ENCODE measurements at places on chromosomes 7 and 10. TPM values are rescaled to one million over a fixed set of nuclear protein-coding genes. Genes with fewer than 3 reads are reported as not detected.

DNA sequence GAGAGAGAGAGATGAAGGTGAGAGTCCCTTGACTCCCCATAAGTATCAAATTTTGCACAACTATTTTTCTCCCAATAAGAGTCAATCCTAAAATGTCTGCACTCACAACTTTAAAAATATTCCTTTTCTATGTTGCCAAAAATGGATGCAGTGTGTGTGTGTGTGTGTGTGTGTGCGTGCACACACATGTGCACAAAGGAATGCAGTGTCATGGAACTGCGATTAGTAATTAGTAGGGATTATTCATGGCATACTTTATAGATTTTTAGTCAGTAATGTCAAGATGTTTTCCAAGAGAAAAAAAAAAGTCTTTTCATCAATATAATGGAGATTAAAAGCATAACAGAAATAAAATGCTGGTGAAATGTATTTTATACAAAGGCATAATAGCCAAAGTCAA, 179.1 kb upstream of the LRRTM3 start:
- DNase-seq = no peak

DNA sequence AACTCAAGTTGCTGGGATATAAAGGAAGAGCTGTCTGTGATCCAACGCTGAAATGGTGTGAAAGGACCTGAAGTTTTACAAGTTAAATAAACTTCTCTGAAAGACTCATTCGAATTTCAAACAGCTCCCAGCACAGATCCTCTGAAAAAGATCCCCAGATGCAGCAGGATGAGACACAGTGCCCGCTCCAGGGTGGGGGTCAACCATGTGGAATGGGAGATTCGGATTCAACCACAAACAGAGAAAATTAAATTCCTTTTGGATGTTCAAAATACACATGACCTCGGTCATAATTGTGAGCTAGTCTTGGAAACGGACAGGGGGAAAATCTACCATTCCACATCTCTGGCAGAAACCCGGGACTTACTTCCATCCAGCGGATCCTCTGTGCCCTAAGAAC, 119.6 kb downstream of the PRKAG2 start:
- no peak for DNase-seq

DNA sequence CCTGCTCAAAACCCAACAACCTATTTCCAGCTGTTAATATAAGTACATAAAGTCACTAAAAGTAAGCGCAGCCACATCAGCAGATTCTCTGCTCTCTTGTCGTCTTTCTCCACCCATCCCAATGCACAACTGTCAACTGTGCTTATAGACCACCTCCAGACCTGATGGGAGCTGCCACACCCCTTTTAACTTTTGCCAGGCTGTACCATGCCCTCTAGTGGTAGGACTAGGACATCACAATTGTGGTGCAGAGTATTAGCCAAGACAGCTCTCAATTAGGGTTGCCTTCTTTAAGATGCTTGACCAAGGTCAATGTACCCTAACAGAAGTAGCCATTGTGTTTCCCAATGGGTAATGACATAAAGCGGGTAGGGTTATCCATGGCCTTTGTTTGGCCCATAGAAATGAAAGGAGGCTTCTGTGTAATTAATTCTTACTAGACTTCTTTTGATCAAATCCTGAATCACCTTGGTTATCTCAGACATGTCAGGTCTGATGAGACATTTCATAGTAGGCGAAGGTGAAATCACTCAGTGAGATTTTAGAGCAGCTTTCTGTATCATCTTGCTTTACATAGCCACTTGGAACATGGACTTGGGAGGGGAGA, 68.1 kb downstream of the SCRN1 start:
- peak; percentile 23 for DNase-seq

DNA sequence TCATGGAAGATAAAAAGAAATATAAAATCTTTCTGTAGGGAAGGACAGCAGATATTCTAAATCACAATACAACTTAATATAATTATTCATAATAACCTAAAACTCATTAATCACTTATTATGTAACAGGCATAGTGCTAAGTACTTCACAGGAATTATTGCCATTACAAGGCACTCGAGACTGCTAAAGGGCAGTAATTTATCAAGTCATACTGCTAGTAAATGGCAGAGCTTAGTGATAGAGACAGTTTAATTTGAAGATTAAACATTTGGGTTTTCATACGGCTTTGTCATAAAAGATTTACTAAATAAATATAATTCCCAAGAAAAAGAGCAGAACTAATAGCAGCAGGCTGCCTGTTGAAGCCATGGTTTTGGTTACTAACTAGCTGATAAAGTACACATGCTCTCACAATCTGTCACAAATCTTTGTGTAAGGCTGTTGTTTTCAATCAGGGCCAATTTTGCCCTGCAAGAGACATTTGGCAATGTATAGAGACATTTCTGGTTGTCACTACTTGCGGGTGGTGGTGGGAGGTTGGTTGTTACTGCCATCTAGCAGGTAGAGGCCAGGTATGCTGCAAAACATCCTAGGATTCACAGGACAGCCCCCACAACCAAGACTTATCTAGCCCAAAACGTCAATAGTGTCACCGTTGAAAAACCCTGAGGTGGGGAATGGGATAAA, 233.3 kb upstream of the CACNA2D1 start:
- DNase-seq = no peak

GRCh38 chr10:131099028-131099726, 212.3 kb downstream of the TCERG1L start:
- DNase-seq = no peak

The SHOC2 gene
- total RNA-seq = 50.7 TPM

Measured in activated T-helper 1 cell treated with anti-CD3 and anti-CD28 coated beads, Interleukin-12 subunit alpha, Interleukin-12 subunit beta, Interleukin-2, Interleukin-4 antibody, amounts not matched to agents 30 ng/mL and 10 ng/mL and 1 ng/mL, durations not matched to agents 14 hours and 24 hours and 36 hours (primary cell).